ENCODE measurements at places on chromosomes 4 and X.

- no peak for DNase-seq
Observed at GRCh38 chrX:110070970-110071369, 68.1 kb downstream of the TMEM164 start.

GRCh38 chrX:1511829-1512228 is 25.2 kb downstream of the P2RY8 start:
- DNase-seq: no peak

- no peak for DNase-seq
Observed at GRCh38 chrX:45788315-45788714, 587.6 kb upstream of the DIPK2B start.

GRCh38 chrX:16120431-16120830 is 2.9 kb upstream of the GRPR start:
- no peak for DNase-seq

- DNase-seq: no peak
Observed at GRCh38 chr4:1193206-1194009, 21.0 kb upstream of the SPON2 start.

DNA sequence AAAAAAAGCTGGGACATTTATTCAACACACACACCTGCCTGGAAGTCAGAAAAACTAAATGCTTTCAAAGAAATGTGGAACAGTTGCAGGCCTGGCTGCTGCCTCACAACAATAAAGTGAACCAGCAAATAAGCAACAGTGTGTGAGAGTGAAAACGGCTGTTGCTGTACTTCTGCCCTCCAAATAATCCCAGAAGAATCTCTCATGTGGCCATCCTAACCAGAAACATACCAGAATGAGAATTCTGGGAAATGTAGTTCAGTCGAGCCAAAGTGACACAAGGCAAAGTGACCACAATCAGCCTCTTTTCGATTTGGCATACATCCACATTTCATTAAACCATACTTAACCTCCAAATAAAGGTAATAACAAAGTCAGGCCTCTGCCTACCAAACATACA is 204.5 kb downstream of the SLC7A11 start:
- no peak for DNase-seq

- DNase-seq: no peak
Observed at GRCh38 chr4:125515016-125515415, 200.3 kb downstream of the FAT4 start.

- no peak for DNase-seq
Observed at GRCh38 chrX:73963682-73964081, 340.3 kb upstream of the ZCCHC13 start.

GRCh38 chr4:10063544-10064300 is 42.4 kb upstream of the SLC2A9 start:
- no peak for DNase-seq

DNA sequence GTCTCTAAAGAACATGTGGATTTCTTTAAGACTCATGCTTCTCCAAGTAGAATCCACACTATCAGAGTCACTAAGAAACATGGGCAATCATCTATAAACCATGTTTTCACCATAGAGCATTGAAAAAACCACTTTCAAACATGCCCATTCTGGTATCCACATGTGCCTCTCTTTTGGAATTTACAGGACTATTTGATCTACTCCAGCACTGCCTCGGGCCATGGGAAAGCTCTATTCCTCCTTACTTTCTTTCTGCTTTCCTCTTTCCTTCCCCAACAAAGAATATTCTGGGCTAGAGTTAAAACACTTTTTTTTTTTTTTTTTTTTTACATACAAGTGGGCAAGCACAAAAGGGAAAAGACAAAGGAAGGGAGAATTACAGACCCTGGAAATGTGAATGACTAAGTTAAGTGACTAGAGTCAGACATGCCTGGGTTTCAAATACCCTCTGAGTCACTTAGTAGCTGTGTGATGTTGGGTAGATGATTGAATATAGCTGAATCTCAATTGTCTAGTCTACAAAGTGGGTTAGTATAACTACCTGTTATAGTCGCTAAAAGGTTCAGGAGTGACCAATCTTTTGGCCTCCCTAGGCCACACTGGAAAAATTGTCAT is 847.7 kb upstream of the INTU start:
- no peak for DNase-seq

GRCh38 chr4:148056879-148057278 is 325.0 kb downstream of the ARHGAP10 start:
- peak; percentile 15 for DNase-seq

- DNase-seq: no peak
Observed at GRCh38 chr4:82906469-82906868, 5.9 kb downstream of the THAP9 start.

- DNase-seq: no peak
Observed at GRCh38 chrX:13511241-13511943, 58.0 kb upstream of the EGFL6 start.

DNA sequence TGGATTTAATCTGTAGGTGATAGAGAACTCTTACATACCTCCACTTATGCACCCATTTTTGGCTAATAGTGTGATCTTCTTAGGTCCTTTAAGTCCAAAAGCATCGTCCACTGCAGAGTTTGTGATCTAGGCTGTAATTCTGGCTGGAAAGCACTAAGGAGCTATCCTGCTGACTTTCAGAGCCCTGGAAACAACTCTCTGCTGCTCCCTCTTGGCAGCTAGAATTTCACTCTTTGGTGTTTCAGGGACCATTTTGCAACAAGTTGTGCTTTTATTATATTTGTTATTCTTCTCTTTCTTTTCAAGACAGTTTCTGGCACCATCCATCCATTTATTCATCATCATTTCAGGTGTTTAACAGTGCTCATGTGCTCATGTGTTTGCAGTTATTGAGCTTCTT is 130.0 kb downstream of the RBM46 start:
- DNase-seq: no peak

- DNase-seq: no peak
Observed at GRCh38 chrX:39456894-39457604, 640.7 kb downstream of the BCOR start.

DNA sequence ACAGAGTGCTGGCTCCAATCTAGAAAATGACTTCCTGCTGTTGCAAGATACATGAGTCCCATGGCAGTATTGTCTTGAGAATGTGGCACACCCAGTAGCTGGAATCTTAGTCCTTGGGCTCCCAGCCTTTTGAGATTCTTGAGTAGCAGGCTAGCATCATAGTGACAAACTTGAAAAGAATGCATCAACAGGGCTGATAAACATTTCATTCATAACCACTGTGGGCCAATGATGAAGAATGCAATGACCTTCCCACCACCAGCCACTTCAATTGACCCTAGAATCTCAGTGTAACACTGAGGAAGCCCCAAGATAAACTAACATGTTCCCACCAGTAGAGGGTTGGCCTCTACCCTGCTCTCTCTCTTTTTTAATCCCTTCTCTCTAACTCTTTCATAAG is 329.3 kb downstream of the GBA3 start:
- peak; percentile 78 for DNase-seq

- DNase-seq: peak; percentile 77
Observed at GRCh38 chrX:13110433-13111324, 66.3 kb upstream of the FAM9C start.

- DNase-seq: no peak
Observed at GRCh38 chr4:117986321-117986720, 48.0 kb upstream of the NDST3 start.

DNA sequence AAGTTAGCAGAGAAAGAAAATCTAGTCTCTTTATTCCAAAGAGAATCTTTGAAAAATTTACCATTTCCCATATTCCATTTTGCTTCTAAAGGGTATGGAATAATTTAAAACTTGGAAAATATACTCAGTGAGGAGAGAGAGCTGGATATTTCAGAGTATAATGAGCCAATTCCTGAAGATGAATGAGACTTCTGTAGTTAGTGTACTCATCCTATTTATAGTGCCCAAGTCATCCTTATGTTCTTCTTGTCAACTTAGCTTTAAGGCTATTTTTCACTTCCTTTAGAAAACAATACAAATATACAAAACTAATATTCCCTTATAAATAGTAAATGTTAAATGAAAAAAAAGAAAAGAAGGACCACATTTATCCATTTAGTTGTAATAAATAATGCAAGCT is 302.6 kb downstream of the IQCM start:
- no peak for DNase-seq

- DNase-seq: no peak
Observed at GRCh38 chrX:104988038-104988437, 232.5 kb downstream of the TEX13A start.

GRCh38 chrX:125646195-125646594 is 326.5 kb downstream of the TEX13C start:
- DNase-seq: no peak

DNA sequence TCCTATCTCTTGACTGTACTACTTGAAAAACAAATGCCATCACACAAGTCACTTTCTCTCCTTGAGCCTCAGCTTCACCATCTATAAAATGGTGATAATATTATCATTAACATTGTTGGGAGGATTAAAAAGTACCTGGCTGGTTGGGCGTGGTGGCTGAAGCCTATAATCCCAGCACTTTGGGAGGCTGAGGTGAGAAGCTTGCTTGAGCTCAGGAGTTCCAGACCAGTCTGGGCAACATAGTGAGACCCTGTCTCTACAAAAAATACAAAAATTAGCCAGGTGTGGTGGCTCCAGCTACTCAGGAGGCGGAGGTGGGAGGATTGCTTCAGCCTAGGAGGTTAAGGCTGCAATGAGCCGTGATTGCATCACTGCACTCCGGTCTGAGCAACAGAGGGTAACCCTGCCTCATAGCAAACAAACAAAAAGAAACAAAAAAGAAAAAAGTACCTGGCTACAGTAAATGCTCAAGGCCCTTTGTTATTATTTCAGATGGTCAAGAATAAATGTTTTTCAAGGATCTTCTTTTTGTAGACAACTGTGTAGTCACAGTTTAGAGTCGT is 120.3 kb downstream of the CHRNA9 start:
- no peak for DNase-seq
